Glomerular endothelial cell (primary cell): ENCODE measurements at places on chromosomes 1 and 21.

DNA sequence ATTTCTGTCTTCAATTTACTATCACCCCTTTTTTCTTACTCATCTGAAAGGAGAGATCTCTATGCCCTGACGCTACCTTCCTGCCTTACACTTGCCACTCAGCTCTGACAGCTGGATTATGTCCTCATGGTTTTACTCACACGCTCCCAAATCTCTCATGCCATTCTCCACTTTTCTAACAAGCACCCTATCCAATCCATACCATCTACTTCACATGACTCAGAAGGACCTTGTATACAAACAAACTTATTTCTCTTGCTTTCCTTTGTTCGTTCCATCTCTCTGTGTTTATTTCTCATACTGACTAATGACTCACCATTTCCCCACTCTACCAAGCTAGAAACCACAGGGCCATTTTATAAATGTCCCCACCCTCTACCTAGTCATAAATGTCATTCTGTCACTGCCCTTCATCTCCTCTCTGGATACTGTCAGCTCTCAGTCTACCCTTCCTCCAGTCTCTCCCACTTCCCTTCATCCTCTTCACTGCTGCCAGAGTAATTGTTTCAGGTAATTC is 87.3 kb downstream of the USP24 start:
- no peak for DNase-seq

DNA sequence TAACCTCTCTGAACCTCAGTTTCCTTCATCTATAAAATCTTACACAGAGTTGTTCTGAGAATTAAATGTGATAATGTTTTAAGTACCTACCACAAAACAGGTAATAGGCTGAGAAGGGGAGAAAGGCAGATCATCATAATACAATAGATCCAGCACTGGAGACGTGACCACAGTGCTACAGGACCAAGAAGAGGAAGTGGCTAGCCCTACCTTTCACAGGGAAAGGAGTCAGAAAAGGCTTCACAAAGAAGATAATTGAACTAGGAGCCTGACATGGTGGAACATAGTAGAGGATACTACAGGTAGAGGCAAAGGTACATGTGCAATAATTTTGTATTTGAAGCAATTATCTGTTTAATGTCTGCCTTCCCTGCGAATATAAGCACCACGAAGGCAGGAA is 45.1 kb downstream of the ERI3 start:
- no peak for DNase-seq

- no peak for DNase-seq
These were observed 233.4 kb downstream of the TM2D1 start for GRCh38 chr1:61491497-61491896.

- no peak for DNase-seq
These were observed 738 bp upstream of the KCNA2 start for GRCh38 chr1:110606657-110607535.

DNA sequence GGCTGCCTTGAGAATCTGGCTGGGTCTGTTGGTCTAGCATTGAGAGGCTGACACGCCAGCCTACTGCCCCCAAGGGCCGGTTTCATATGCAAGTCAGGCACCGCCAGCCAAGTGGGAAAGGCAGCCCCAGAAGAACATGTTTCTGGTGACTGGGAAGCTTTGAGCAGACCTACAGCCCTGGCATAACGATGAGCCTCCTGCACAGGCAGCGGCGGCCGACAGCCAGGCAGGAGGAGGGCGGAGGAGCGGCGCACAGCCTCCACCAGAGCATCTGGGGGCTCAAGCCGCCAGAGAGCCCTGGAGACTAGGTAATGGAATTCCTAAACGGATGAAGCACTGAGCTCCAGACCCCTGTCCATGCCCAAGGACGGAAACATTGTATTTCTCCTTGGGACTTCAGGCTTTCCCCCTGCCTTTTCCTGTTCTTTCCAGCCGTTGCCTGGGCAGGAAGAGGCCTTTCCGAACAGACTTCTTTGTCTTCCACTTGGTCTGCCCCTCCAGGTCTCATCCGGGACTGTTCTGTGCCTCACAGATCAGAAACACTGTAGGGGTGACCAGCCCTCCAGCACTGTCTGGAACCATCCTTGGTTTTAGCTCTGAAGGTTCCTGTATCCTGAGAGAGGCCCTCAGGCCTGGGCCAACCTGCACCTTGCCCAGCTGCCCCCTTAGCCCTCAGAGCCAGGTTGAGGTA is 59.5 kb downstream of the IRF2BP2 start:
- no peak for DNase-seq

GRCh38 chr1:46489638-46490405 is at the start of gene DMBX1:
Gene DMBX1, plus strand, starts transcription at chr1:46489836. Its CDS starts 17,175 bp downstream, at chr1:46507011.
- DNase-seq: no peak

- DNase-seq: no peak
These were observed 77.9 kb downstream of the GALNT2 start for GRCh38 chr1:230144758-230145504.

DNA sequence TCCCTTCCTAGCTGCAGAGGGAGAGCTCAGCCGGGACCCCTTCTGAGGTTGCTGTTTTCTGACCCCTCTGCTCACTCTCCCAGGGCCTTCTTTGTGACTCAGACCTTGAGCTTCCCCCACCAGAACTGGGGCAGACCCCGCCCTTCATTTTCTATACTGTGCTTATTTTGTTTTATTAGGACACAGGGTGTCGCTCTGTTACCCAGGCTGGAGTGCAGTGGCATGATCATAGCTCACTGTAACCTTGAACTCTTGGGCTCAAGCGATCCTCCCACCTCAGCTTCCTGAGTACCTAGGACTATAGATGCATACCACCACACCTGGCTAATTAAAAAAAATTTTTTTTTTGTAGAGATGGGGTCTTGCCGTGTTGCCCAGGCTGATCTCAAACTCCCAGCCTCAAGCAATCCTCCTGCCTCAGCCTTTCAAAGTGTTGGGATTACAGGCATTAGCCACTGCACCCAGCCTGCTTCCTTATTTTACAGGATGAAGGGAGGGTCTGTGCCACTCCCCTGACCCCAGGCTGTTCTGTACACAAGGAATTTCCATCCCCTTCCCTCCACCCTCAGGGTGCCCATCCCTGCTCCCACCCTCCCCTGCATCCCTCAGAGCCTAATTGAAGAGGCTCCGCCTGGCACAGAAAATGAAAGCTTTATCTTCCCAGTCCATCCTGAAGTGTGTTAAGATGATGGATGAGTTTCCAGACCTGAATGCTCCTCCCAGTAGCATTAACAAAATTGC is 195.2 kb upstream of the POU3F1 start:
- DNase-seq: no peak

DNA sequence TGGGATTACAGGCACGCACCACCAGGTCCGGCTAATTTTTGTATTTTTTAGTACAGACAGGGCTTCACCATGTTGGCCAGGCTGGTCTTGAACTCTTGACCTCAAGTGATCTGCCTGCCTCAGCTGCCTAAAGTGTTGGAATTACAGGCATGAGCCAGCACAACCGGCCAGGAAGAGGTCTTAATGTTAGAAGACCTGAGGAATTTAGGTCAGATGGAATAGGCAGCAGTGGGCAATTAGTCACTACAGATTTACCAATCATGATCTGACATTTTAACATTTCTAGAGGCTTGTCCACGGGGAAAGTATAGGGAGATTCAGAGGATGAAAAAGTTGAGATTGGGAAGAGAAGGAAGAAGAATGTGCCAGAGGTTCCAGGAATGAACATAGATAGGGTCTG is 8.9 kb upstream of the APP start:
- no peak for DNase-seq

- no peak for DNase-seq
These were observed 3.2 kb upstream of the CRYBG2 start for GRCh38 chr1:26357121-26357602.

DNA sequence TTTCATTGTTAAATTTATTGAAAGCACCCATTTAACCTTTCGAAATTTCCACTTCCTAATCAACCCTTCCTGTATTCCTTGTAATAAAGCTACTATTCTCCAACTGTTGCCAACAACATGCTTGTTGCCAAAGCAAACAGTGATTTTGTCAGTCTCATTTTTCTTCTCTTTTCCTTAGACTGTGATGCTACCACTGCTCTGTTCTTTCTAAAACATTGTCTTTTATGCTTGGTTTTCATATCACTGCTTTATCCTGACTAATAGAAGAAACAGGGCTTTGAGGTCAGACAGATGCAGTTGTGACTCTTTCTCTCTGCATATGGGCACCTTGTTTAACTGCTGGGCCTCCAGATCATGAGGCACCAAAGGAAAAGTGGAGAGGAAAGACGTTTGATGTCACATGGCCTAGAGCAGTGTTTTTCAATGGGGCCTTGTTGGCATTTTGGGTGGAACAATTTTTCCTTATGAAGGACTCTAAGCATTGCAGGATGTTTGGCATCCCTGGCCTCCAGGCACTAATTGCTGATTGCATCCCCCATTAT is 56.1 kb downstream of the HMCN1 start:
- no peak for DNase-seq

- DNase-seq: no peak
These were observed 220.5 kb downstream of the CAMTA1 start for GRCh38 chr1:7005762-7006161.

GRCh38 chr1:49048188-49048587 is 271.5 kb upstream of the BEND5 start:
- DNase-seq: no peak

GRCh38 chr1:206727981-206728696 is 42.4 kb upstream of the IL19 start:
- no peak for DNase-seq

DNA sequence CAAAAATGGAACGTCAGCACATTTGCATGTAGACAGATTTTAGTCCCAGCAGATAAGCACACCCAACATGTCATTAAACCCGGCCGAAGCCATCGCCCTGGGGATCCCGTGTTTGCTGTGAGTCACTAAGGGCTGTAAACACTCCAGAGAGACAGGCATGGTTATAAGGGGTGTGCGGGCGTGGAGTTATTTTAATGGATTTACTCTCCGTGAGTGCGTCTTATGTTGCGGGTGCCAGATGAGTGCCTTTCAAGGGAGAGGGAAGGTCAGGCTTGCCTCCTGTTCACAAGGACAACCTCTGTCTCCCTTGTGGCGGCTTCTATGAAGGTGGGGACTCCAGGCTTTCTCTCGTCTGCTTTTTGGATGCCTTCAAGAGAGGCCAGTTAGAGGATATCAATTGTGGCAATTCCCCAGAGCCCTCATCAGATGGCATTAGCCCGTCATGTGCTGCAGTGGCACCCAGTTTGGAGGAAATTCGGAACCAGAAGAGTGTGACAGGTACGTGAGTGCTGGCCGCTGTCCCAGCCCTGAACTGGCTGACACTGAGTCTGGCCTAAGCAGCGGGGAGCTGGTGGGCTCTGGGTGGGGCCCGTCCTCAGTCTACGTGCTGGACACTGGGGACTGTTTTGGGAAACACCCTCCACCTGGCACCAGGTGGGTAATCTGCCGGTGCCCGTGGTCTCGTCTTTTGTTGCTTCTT is 223.8 kb upstream of the TMEM51 start:
- no peak for DNase-seq

DNA sequence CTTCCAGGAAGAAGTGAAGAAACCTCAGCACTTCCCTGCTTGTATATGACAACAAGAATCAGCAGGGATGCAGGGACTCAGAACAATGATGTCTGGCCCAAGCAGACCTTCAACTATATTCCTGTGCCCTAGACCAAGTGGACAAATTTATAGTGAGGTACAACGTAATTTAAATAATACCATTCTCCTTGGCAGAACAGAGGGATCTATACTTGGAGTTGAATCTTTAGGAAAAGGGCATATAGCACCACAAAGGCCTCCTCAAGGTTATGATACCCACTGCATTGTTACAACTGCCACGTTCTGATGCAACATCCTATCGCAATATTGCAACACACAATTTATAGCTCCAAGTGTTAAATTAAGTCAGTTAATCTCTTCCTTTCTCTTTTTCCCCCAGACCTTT is 29.1 kb upstream of the GFI1 start:
- no peak for DNase-seq

DNA sequence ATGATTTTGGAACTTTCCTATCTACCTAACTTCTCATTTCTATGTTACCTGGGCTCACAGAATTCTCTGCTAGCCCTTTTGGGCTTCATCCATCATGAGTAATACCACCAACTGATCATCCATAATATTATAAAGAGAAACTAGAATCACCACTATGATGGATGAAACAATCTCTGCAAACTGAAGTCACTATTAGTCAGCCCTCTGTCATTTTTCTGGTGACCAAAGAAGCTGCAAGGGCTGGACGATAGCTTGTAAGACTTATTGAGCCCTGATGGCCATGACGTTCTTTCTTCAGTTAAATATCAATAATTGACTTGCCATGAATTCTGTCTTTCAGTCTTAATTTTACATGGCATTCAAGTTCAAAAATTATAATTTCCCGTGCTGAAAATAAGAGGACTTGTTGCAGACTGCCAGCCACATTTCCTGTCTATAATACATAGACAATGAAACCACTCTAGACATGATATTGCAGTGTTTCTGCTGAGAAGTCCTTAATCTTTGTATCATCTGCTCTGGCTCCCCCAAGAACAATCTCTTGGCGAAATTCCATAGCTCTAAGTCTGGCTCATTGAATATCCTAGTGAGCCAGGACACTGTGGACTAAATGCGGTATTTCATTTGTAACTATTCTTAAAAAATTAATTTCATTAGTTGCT is 655.0 kb upstream of the CAMK1G start:
- DNase-seq: no peak

- no peak for DNase-seq
These were observed 32.8 kb downstream of the EPRS1 start for GRCh38 chr1:220013497-220013896.

DNA sequence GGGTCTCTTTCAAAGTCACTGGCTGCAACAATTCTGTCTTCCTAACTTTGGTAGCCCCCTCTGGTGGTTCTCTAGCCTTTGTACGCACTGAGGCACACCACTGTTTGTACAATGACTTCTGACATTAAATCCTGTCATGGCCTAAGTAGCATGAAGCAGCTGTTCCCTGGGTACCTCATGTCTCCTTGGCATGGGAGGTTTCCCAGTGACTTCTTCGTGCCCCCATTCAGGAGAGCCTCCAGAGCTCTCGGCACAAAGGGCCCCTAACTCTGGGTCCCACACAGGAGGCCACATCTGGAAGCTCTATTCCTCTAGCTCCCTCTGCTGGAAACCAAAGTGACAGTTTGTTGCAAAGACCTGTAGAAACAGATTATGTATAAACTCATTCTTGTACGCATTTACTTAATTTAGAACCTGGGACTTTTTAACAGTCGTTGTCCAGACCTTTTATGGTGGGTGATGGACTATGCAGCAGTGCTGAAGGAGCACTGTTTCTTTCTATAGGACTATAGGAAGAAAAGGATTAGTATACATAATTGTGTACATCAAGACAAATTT is 13.4 kb downstream of the SWT1 start:
- no peak for DNase-seq

GRCh38 chr1:109229531-109230127 is 15.9 kb downstream of the SARS1 start:
- no peak for DNase-seq

GRCh38 chr1:66013371-66013770 is 220.7 kb downstream of the PDE4B start:
- no peak for DNase-seq
